Brain pericyte (primary cell): ENCODE measurements at places on chromosomes 3 and 15.

GRCh38 chr3:93988283-93988682 lies 8.3 kb downstream of the ARL13B start:
- DNase-seq: no peak

- DNase-seq: no peak
Observed at GRCh38 chr3:102394517-102394916, 40.3 kb upstream of the ZPLD1 start.

GRCh38 chr3:54719914-54720313 lies 207.9 kb downstream of the LRTM1 start:
- no peak for DNase-seq

- no peak for DNase-seq
Observed at GRCh38 chr3:97687734-97688133, 76.8 kb upstream of the ARL6 start.

GRCh38 chr3:158849757-158850156 lies 47.9 kb downstream of the MFSD1 start:
- DNase-seq: no peak

GRCh38 chr15:33126559-33127290 lies 67.8 kb downstream of the FMN1 start:
- DNase-seq: peak; percentile 77

- no peak for DNase-seq
Observed at GRCh38 chr3:9675736-9676290, 26.5 kb downstream of the MTMR14 start.

- DNase-seq: no peak
Observed at GRCh38 chr15:57337868-57338411, 38.4 kb upstream of the CGNL1 start.
